ENCODE measurements at places on chromosomes 11 and 22.

DNA sequence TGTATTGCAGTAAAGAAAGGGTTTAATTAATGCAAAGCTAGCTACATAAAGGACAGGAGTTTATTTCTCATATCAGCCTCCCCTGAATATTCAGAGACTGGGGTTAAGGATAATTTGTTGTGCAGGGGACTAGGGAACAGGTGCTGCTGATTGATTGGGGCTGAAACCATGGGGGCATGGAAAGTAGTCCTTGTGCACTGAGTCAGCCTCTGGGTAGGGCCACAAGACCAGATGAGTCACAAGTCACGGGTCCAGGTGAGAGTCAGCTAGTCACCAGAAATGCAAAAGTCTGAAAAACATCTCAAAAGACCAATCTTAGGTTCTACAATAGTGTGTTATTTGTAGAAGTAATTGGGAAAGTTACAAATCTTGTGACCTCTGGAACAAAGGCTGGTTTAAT, 32.9 kb upstream of the SYT13 start:
- no peak for DNase-seq

- DNase-seq, result no peak
Measured at GRCh38 chr22:29004647-29005371, 56.8 kb downstream of the C22orf31 start.

DNA sequence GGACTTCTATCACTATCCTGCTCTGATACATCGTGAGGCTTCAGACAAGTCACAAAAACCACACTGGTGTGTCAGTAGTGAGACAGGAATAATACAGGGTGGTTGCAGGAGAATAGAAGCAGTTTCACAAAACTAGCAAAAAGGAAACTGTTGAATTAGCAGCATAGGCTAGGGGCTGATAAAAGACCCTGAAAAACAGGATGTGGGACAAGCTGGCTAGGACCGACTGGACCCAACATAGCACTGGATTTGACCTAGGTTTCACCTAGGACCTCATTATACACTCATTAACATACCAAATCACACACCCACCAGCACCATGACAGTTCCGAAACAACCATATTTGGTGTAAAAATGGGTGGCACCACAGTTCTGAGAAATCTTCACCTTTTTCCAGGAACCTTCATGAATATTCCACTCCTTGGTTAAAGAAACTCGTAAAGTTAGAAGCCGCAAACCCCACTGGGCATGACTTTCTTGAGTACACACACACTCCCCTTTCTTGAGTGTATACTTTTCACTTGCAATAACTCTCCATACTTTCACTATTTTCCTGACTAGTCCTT, 76.2 kb downstream of the SLC1A2 start:
- DNase-seq, result peak; percentile 61

- no peak for DNase-seq
Measured at GRCh38 chr22:38753948-38754750, 1.6 kb downstream of the SUN2 start.

DNA sequence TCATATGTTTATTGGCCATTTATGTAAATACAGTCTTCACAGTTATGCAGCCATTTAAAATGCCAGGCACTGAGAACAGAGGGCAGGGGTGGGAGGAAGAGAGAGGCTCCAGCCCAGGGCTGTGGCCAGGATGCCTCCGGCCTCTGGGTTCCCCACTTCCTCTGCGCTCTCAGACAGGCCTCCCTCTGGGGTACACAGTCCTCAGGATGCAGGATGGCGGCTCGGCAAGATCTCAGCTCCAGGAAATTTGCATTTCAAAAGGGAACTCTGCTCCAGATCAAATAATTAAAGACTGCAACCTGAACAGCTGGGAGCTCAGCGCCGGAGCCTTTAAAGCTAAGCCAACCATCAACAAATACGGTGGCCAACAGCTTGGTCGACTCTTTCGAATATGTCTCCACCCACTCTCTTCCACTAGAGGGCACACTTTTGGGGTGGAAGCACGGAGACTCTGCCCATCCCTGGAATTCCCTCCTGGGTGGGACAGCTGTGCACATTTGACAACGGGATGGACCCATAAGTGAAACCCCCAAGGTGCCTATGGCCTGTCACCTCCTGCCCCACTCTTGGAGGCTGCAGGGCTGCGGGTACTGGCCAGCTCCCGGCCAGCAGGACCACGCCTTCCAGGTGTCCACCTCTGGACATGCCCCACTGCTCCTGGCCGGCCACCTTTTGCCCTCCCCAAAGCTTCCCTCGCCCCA, 1044.7 kb downstream of the BRD1 start:
- DNase-seq, result no peak

- DNase-seq, result no peak
Measured at GRCh38 chr11:27938011-27938410, 169.9 kb downstream of the KIF18A start.

- no peak for DNase-seq
Measured at GRCh38 chr22:32680277-32680676, 121.2 kb upstream of the TIMP3 start.

Data from activated T-cell treated with anti-CD3 and anti-CD28 coated beads, Interleukin-2, amount 50 U/mL, for 48 hours (primary cell).